ENCODE measurements at places on chromosomes 7 and 10. TPM values are rescaled to one million over a fixed set of nuclear protein-coding genes. Genes with fewer than 3 reads are reported as not detected.

EPO gene
- not detected for total RNA-seq

ZNF503 gene
- total RNA-seq, result 9.7 TPM

C10orf62 gene
- not detected for total RNA-seq

CFAP46 gene
- 0.76 TPM for total RNA-seq

DOCK4 gene
- total RNA-seq, result 30.9 TPM

INSYN2A gene
- 0.19 TPM for total RNA-seq

ADRB1 gene
- 0.18 TPM for total RNA-seq

DRGX gene
- total RNA-seq, result not detected

GRCh38 chr10:28072573-28072972, 73.7 kb upstream of the ODAD2 start:
- DNase-seq, result no peak

DNA sequence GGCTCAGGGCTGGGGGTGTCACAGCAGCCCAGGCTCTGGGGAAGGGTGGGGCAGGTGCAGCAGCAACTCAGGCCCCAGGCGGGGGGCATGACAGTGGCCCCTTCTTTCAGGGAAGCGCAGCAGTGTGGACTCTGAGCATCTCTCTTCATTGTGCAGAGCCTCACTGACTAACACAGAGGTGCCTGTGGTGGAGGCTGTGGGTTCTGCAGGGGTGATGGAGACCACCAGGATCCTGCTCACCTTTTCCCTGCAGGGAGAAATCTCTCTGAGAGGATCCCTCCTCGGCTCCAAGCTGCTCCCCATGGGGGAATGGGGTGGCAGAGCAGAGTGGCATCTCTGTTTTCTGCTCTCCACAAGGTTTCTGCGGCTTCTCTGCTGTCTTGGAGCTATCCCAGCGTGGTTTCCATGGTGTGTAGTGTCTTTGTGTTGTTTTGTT, 37.8 kb upstream of the SHH start:
- DNase-seq, result no peak

- DNase-seq, result no peak
Observed at GRCh38 chr7:138328215-138328614, 131.8 kb upstream of the TRIM24 start.

GRCh38 chr7:91636129-91636724, 244.3 kb downstream of the MTERF1 start:
- DNase-seq, result no peak

GRCh38 chr10:64346389-64346788, 825.2 kb downstream of the REEP3 start:
- no peak for DNase-seq

- DNase-seq, result no peak
Observed at GRCh38 chr10:78504181-78504580, 470.5 kb downstream of the RPS24 start.

DNA sequence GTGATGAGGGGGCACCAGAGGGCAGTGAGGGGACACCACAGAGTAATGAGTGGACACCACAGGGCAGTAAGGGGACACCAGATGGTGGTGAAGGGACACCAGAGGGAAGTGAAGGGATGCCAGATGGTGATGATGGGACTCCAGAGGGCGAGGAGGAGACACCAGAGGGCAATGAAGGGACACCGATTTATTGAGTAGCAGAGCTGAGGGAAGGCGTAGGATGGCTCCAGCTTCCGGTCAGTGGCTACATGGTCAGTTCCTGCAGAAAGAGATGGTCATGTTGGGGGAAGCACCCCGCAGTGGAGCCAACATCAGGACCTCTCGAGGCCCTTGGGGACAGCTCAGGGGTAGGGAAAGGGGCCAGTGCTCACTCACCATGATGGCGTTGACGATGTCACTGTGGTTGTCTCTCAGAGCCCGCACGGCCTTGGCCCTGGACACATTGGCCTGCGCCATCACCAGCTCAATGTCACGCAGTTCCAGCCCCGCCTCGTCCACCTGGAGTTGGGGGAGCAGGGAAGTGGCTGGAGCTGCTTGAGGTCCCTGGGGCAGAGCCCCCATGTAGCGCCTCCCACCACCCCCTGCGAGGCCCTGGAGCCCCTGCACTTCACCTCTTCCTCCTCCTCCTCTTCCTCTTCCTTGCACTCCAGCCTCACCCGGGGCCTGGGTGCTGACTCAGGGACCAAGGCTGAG, 8.4 kb downstream of the NACAD start:
- no peak for DNase-seq

- no peak for DNase-seq
Observed at GRCh38 chr10:120656107-120656506, 195.1 kb upstream of the WDR11 start.

GRCh38 chr10:13683017-13683416, 96.3 kb downstream of the PRPF18 start:
- DNase-seq, result no peak

DNA sequence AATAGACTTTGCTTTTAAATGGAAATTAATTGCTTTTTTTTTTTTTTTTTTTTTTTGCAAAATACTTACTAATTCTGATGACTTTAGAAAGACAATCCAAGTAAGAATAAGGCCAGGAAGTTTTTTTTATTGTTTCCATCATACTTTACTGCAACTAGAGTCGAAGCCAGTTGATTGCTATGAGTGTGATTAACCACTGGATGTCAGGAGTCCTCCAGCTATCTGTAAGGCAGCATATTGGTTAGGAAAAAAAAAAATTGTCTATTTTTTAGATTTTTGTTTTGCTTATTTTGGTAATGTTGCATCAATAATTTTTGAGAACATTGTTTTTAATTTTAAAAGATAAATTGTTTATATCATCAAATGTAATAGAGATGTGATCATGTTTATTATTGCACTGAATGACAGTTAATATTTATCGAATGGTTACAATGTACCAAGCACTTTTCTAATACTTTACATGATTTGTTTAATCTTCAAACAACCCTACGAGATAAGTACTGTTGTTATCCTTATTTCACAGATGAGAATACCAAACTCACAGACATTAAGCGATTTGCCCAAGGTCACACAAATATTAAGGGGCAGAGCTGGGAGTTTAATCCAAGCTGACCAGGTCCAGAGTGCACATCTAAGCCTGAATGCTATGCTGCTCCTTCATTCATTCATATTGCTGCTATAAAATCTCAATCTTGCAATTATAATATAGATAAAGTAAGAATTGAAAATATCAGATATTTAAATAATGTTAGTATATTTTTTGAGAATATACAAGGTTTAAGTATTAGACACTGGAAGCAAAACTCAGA, 19.9 kb upstream of the LMOD2 start:
- no peak for DNase-seq

DNA sequence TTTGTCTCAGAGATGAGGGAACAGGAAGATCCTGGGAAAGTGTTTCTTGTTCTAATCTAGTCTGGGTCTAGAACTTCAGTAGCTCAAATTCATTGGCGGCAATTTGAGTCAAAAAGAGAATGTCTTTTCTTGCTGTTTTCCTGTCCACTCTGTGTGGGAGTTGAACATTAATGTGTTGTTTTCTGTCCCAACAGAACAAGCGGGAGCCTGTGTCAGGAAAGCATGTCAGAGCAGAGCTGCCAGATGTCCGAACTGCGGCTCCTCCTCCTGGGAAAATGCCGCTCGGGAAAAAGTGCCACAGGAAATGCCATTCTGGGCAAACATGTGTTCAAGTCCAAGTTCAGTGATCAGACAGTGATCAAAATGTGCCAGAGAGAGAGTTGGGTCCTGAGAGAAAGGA, 16.0 kb downstream of the GIMAP8 start:
- no peak for DNase-seq

DNA sequence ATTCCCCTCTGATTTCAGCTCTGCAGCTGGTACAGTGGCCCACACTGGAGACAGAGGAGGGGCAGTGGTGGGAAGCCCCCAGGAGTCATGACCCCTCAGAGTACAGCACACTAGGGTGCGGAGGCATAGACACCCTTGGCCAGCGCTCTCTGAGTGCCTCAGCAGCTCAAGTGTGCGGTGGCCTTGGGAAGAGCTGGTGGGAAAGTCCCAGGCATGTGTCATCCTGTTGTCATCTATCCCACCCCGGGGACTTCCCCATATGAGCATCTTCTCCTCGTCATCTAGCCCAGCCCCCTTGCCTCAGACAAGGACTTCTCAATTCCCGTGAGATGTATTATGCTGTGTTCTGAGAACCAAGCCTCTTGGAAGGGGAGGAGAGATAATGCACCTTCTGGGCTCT, 15.6 kb upstream of the PPIF start:
- no peak for DNase-seq

GRCh38 chr7:90216080-90216674, 4.6 kb downstream of the STEAP2 start:
- DNase-seq, result no peak

DNA sequence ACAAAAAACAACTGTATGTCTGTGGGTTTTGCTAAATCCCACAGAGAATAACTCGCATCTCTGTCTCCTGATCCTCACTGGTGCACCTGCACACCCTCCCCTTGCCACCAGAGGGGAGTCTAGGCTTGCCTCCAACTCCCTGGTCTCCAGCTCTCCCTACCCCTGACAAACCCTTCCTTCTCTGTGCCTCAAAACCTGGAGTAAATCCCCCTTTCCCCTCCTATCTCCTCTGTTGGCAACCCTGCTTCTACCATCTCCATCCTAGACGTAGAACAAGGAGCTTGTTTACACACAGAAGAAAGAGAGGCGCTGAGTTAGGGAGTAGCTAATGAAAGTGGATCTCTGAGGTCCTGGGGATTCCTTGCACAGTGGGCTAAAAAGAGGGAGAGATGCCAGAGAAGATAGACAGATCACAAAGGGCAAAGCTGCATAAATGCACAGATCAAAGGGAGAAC, 6.0 kb downstream of the MBLAC1 start:
- DNase-seq, result no peak

DNA sequence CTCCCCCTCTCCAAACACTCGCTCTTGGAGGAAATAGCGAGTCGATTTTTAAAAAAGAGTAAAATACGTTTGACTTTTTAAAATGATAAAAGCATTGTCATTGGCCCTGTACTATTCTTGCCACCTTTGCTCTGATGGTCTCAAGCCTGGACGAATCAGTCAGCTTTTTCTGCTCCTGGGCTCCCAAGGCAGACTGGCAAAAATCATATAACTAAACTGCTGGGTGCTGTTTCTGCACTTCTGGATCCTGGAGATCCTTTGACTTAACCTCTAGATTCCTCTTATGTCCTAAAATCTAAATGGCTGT, 1.8 kb downstream of the TPST1 start:
- DNase-seq, result no peak

DNA sequence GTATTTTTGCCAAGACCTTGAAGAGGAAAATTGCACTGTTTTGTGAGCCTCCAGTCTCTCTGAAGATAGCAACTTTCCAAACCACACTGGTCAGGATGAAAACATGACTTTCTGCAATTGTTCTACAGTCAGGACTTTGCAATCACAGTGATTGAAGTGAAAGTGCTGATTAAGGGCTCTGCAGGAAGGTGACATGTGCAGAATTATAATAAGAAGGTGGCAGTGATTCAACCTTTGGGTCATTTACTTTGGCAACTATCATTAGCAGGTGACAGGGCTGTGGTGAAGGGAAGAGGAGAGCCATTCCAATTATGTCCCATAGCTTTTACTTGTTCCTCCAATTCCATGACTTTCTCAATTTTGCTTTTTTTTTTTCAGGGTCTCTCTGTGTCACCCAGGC, 350.0 kb upstream of the FZD8 start:
- DNase-seq, result no peak

GRCh38 chr7:18457832-18458231, 37.7 kb upstream of the HDAC9 start:
- DNase-seq, result no peak

- DNase-seq, result no peak
Observed at GRCh38 chr10:91036807-91037411, 116.0 kb upstream of the ANKRD1 start.

- no peak for DNase-seq
Observed at GRCh38 chr10:84269162-84269561, 24.3 kb downstream of the RGR start.

DNA sequence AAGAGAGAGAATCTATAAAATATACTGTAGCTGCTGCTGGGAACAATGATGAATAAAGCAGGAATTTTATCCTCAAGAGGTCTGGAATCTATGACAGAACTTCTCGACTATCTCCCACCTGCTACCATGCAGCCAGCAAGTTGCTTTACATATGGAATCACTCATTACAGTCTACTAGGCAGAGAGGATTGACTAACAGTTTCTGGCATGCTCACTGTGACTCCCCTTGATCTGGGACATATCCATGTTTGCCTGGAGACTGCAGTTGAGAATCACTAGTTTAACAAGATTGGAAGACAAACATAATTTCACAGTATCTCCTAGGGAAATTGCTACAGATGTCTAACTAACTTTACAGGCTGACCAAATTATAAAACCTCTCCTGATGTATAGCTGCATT, 13.3 kb downstream of the GPR37 start:
- DNase-seq, result no peak

All from esophagus squamous epithelium (tissue), 5 donors.